SJCRH30 (cell line): ENCODE measurements at places on chromosomes 12 and 14. TPM values are rescaled to one million over a fixed set of nuclear protein-coding genes. Genes with fewer than 3 reads are reported as not detected.

The TSHR gene
- total RNA-seq, result 0.30 TPM in 1 of 2 replicates, not detected in the other

The TRPV4 gene
- total RNA-seq, result 2.4 and 2.9 TPM in 2 replicates

The SLCO1B1 gene
- total RNA-seq, result not detected in 2 replicates

The MIP gene
- not detected in 2 replicates for total RNA-seq

The CCDC196 gene
- total RNA-seq, result not detected in 2 replicates

The CKAP4 gene
- total RNA-seq, result 47.8 and 50.7 TPM in 2 replicates

The CDH24 gene
- total RNA-seq, result 8.3 and 9.6 TPM in 2 replicates

The RHEBL1 gene
- total RNA-seq, result 8.8 and 9.0 TPM in 2 replicates

The KRT6C gene
- total RNA-seq, result not detected in 2 replicates

The GLI1 gene
- 171 and 174 TPM in 2 replicates for total RNA-seq

The SERPINA12 gene
- not detected in 2 replicates for total RNA-seq

The C1R gene
- 1.5 and 3.4 TPM in 2 replicates for total RNA-seq

The ACRBP gene
- total RNA-seq, result 0.28 TPM in 1 of 2 replicates, not detected in the other

The PMCH gene
- total RNA-seq, result not detected in 2 replicates

The GLTP gene
- 37.4 and 39.9 TPM in 2 replicates for total RNA-seq

The PLBD1 gene
- total RNA-seq, result not detected in 2 replicates

The TAMALIN gene
- total RNA-seq, result 3.3 and 4.5 TPM in 2 replicates

The DHH gene
- 0.04 and 0.13 TPM in 2 replicates for total RNA-seq

The CACNA1C gene
- not detected in 2 replicates for total RNA-seq

The TSPAN19 gene
- total RNA-seq, result 0.13 and 0.49 TPM in 2 replicates

The ACOT6 gene
- not detected in 2 replicates for total RNA-seq

The PLEKHD1 gene
- total RNA-seq, result 0.28 and 0.30 TPM in 2 replicates

The CEBPE gene
- not detected in 2 replicates for total RNA-seq

The NANOG gene
- total RNA-seq, result 0.05 TPM in 1 of 2 replicates, not detected in the other

The PROX2 gene
- not detected in 2 replicates for total RNA-seq

The SMOC1 gene
- total RNA-seq, result 12.8 and 15.6 TPM in 2 replicates

The LRIG3 gene
- 129 and 150 TPM in 2 replicates for total RNA-seq

The CBLN3 gene
- total RNA-seq, result 0.05 and 0.12 TPM in 2 replicates

The PRKD1 gene
- 11.0 and 11.6 TPM in 2 replicates for total RNA-seq

The CLMN gene
- 24.7 and 29.0 TPM in 2 replicates for total RNA-seq

The AKAP3 gene
- 0.65 and 1.1 TPM in 2 replicates for total RNA-seq

The BATF gene
- not detected in 2 replicates for total RNA-seq

The DIO3 gene
- not detected in 2 replicates for total RNA-seq

The C14orf132 gene
- not detected in 2 replicates for total RNA-seq

The LRTM2 gene
- not detected in 2 replicates for total RNA-seq

The KLHL33 gene
- not detected in 2 replicates for total RNA-seq
